ENCODE measurements at places on chromosomes 12 and 14.
A peak's percentile ranks its signal among the peaks of the same experiment; 100 is the strongest.

DNA sequence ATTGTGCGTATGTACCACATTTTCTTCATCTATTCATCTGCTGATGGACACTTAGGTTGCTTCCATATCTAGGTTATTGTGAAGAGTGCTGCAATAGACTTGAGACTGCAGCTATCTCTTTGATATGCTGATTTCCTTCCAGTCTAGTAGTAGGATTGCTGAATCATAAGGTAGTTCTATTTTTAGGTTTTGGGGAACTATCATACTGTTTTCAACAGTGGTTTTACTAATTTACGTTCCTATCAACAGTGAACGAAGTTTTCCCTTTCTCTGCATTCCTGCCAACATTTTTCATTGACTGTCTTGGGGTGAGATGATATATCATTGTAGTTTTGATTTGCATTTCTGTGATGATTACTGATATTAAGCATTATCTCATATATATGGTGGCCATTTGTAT is 482.2 kb downstream of the SLC16A7 start:
- DNase-seq = no peak

DNA sequence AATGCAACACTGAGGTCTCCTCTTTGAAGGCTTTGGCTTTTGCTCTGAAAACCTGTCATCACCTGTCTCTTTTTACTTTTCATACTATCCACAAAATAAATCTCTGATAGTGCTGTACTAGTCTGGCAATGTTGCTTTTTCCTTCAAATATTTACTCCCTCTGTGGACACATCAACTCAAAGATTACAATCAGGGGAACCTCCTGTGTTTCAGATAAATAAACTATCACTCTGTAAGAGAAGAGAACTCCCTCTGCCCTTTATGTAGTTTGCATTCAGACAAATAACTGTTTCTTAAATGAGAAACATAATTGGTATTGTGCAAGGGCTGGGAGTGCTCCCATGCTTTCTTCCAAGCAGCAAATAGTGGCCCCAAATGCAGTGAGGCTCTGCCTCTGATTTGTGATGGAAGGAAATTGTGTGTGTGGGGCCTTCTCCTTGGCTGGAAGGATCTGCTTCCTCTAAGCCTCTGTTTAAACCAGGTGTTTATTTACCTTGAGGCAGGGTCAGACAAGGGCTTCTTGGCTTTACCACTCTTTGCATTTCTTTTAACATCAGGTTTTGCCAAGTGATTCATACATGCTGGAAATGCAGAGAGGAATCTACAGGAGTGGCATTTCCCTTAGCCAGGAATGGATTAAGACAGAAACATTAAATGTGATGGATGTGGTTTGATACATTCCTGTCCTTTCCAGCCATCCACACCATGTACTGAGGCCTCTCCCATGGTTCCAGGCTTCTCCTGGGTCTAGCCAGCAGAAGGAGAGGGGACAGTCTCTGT is 69.0 kb downstream of the AKAP6 start:
- DNase-seq = no peak

- no peak for DNase-seq
Observed at GRCh38 chr12:116241157-116241759, 36.2 kb downstream of the MED13L start.

DNA sequence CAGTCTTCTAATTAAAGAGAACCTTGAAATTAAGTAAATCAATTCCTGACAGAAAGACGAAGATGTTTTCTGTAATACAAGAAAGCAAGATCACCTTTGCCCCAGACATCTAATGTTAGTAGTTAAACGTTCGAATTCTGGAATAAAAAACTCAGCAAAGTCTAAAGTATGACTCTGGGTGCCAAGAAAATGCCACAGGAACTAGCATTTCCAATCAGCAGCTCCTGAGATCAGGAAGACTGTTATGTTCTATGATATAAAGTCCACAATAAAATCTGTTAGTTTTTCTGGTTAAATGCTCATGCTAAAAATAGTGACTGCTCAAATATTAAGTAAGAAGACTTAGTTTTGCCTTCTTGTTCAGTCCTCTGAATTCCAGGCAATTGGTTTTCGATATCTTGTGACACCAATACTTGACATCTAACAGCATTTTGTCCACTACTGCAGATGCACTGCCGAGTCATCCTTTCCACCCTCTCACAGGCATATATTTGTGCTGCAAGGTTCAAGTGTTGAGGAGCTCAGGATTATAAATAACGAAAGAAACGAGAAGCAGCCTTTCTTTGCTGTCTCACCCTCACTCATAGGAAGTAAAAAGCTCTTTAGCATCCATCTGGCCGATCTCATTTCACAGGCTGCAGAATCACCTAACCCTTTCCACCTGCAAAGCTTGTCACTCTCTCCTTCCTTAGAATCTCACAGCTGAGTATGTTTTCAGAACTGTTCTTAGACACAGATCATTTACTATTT is 32.0 kb downstream of the SSH1 start:
- DNase-seq = no peak

DNA sequence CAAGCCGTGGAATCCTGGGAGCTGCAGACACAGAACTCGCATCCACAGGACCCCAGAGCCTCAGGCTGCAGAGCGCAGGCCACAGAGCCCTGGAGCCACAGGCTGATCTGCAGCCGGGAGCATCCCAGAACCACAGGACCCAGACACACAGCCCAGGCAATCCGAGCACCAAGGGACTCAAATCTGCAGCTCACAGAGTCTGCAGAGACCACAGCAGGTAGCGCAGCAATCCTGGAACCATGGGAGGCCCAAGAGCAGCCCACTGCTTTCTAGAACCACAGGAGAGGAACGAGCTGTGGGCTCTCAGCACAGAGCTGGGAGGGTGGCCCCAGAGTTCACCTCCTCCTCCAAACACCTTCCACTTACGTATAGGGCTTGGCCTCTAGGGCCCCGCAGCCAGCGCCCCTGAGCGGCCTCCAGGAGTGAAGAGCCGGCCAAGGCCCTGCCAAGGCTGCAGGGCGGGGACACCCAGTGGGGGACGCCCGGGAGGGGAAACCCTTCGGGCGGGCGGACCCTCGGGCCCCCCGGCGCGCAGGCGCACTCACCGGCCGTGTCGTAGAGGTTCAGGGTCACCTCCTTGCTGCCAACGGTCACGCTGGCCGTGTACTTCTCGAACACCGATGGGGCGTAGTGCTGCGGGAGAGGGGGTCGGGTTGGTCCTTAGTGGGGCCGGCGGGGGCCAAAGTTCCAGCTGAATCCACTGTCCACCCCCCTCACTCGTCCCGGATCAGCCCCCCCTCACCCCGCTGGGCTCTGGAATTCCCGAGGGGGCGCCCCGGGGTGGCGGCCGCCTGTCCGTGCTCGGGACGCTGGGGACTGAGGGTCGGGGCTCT is 665 bp downstream of the RHOF start:
- DNase-seq = no peak

DNA sequence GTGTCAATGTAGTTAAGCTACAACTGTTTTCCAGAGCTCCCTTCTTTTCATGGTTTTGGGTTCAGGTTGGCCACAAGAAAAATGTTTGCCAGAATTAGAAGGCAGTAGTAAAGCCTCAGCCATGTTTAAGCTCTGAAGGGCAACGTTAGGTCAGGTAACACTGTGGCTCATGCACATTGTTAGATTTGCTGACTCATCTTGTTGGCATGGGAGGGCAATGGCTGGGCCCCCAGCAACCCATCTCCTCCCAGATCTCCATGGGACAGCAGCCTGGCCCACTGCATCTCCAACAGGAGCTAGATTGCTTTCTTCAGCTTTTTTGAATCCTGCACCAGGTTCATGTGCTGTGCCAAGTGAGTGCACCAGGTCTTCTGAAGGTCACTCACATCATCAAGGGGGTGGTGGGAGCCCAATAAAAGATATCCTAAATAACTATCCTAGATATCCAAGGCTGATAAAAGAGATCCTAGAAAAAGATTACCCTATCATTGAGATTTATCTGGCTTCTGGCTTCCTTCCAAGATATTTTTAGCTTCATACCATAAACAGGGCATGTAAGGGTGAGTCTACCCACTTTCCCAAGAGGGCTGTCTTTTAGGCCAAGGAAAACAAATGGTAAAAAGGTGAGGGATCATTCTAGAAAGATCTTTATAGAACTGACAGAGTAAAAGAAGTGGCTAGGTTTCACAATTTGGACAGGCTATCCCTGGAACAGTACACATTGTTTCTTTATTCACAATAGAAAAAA is 28.9 kb downstream of the PTGER2 start:
- DNase-seq = no peak

GRCh38 chr12:54173066-54173726 is 15.6 kb downstream of the SMUG1 start:
- DNase-seq = peak; percentile 7

GRCh38 chr14:50600849-50601248 is 40.9 kb downstream of the ATL1 start:
- DNase-seq = no peak

- no peak for DNase-seq
Observed at GRCh38 chr12:64635356-64635998, 25.2 kb downstream of the RASSF3 start.
